ENCODE measurements at places on chromosomes 3 and 15.
A peak's percentile ranks its signal among the peaks of the same experiment; 100 is the strongest.

DNA sequence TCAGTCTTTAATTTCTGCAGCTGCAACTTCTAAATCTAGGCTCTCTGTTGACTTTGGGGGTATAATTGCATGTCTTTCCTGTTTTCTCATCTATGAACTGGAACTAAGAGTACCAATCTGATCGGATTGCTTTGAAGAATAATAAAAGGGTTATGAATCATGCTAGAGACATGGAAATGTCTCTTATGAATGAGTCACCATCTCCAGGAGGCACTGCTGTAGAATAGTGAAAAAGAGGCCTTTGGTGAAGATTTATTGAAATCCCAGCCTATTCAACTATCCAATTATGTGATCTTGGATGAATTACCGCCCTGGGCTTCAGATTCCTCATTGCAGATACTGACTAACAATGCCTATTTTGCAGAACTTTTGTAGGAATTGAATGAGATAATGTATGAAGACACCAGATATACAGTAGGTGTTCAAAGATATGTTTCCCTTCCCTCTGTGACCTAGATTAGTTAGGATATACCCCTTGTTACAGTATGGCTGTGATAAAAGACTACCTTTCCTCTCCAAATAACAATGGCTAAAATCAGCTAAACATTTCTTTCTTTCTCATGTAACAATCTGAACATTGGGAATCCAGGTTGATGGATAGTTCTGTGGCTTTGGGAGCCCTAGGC lies 11.5 kb upstream of the CMTM8 start:
- DNase-seq: no peak

GRCh38 chr3:184710870-184711492 lies 883 bp downstream of the MAGEF1 start:
- DNase-seq: no peak

GRCh38 chr3:42501681-42502428 lies 588 bp upstream of the VIPR1 start:
- peak; percentile 33 for DNase-seq

GRCh38 chr3:119810018-119810435 lies 28.1 kb downstream of the NR1I2 start:
- DNase-seq: no peak

DNA sequence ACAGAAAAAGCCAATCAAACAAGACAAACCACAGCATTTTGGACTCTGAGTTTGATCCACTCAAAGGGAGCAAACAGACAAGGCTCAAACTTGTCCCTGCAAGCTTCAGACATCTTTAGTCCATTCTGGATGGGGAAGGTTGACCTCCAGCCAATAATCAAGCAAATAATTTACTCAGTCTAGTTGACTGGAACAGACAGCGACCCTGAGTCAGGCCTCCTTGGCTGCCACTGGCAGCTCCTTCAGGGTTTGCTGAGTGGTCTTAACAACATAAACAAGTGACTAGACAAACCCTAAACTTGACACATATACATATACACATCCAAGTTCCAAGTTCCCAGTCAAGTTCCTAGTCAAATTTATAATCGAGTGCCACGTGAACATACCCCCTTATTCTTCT lies 313.9 kb downstream of the POLQ start:
- no peak for DNase-seq

DNA sequence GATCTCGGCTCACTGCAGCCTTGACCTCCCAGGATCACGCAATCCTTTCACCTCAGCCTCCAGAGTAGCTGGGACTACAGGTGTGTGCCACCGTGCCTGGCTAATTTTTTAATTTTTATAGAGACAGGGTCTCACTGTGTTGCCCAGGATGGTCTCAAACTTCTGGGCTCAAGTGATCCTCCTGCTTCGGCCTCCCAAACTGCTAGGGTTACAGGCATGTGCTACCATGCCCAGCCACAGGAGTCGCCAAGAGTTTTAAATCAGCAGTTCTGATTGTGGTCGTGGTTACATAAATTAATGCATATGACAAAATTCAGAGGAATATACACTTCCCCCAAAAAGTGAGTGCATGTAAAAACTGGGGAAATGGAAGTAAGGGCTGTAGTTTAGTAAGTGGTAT lies 32.9 kb downstream of the MEGF11 start:
- no peak for DNase-seq

GRCh38 chr15:38748710-38749109 lies 184.1 kb upstream of the RASGRP1 start:
- DNase-seq: no peak

Data from activated naive CD4-positive, alpha-beta T cell (primary cell).